NCI-H187 (cell line): ENCODE measurements at places on chromosomes 5 and 9.
A peak's percentile ranks its signal among the peaks of the same experiment; 100 is the strongest.

- DNase-seq = no peak
These were observed 39.0 kb upstream of the LHX2 start for GRCh38 chr9:123972618-123973017.

DNA sequence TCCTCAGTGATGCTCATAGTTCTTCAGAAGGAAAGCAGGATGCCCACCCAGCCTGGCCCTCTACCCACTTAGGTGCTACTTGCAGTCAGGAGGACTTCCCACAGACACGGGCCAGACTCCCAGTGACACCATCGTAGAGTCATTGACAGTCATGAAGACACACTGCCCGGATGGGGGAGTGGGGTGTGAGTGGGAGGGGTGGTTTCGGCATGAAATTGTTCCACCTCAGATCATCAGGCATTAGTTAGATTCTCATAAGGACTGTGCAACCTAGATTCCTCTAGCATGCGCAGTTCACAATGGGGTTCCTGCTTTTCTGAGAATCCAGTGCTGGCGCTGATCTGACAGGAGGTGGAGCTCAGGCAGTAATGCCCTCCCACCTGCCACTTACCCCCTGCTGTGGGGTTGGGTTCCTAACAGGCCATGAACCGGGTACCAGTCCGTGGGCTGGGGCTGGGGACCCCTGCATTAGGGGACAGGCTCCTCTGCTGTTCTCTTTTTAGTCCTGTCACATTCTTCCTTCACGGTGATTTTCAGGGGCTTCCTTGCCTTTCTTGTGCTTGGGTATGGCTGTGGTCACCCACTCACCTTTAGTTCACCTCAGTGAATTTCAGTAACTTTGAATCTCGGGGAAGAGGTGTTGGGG, 88.2 kb upstream of the ANKRD55 start:
- no peak for DNase-seq

GRCh38 chr9:17063535-17064135, 71.2 kb upstream of the CNTLN start:
- no peak for DNase-seq

- DNase-seq = peak; percentile 83
These were observed 642.4 kb upstream of the C9orf72 start for GRCh38 chr9:28215536-28216299.

- DNase-seq = no peak
These were observed 125.3 kb downstream of the TMEM174 start for GRCh38 chr5:73298251-73298771.

GRCh38 chr5:127186657-127187056, 103.9 kb upstream of the MEGF10 start:
- no peak for DNase-seq

GRCh38 chr5:159883522-159883950, 32.7 kb upstream of the ADRA1B start:
- DNase-seq = no peak

GRCh38 chr9:18297056-18297841, 176.7 kb upstream of the ADAMTSL1 start:
- DNase-seq = no peak

GRCh38 chr9:136910197-136910900, 24.0 kb downstream of the TRAF2 start:
- DNase-seq = no peak

DNA sequence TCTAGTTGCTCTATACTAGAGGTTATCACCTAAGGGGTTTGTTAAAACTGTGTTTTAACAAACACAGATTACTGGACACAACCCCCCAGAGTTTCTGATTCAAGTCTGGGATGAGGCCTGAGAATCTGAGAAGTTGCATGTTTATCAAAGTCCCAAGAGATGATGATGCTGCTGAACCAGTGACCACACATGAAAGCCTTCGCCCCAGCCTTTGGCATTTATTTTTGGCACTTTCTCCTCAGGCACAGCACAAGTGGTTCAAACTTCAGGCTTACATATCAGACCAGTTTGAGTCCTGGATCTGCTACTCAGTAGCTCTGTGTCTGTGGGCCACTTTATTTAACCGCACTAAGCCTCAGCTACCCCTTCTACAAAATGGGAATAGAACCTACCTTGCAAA, 407.2 kb upstream of the PIK3R1 start:
- DNase-seq = no peak

DNA sequence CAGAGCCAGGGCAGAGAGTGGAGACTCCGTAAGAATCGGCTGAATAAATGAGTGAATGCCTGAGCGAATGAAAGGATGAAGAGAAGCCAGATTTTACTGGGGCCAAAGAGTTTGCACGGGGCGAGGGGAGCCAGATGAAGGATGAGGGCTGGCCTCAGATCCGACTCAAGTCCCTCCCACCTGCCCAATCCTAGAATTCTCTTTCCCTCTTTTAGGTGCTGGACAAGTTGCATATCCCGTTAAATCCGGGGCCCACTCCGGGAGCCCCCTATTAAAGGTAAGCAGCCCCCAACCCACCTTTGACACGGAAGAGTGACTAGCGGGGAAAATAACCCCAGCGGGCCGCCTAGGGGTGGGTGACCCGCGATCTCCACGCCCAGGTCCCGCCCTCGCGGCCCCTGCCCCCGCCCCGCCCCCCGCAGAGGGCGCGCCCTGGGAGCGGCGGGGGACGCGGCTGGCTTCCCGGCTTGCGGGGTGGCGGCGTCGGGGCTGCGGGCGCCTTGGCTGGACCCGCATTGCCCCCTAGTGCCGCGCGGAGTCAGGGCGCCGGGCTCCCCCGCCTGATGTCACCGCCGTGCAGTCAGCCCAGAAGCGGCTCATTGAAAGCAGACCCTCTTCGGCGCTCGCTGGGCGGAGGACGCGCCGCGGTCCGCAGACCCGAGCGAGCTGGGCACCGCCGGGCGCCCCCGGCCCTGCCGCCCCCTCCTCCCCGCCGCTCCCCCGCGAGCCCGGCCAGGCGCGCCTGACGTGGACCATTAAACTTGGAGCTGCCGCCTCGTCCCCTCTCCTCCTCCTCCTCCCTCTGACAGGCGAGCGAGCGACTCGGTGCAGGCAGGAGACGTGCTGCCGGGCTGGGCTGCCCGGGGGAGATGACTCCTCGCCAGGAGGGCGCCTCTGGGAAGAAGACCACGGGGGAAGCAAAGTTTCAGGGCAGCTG, at the start of gene ADRA1B:
Gene ADRA1B, plus strand, starts transcription at position 579 of the 937 bp plus-strand sequence. CDS start 424 bp downstream, outside the sequence.
- DNase-seq = no peak

- no peak for DNase-seq
These were observed 57.9 kb downstream of the DOCK8 start for GRCh38 chr9:272251-273213.

GRCh38 chr5:127619908-127620479, 28.9 kb upstream of the CTXN3 start:
- DNase-seq = no peak

- DNase-seq = no peak
These were observed 415.0 kb downstream of the ARHGEF28 start for GRCh38 chr5:74040811-74041491.

- DNase-seq = no peak
These were observed 126.1 kb upstream of the STC2 start for GRCh38 chr5:173454361-173454735.

- no peak for DNase-seq
These were observed 46.6 kb downstream of the RAB3C start for GRCh38 chr5:58629271-58630159.

DNA sequence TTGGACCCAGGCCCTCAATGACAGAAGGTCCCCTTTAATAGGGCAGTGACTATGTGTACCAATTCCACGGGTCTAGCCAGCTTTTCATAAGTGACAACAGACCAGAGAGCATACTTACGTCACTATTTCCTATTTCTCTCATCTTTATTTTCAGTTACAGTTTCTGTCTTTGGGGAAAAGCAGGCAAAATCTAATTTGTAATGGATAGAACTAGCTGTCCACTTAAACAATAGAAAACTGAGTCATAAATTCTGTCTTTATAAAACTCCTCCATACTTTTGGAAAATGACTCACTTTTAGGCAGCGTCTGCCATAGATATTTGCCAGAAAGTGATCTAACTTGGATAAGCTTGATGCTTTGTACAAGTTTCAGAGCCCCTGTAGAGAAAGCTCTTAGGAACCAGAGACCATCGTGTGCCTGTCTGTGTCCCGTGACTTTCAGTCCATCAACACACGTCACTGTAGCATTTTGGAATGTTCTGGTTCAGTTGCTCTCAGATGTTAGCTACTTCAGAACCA, 101.9 kb downstream of the F2RL2 start:
- DNase-seq = no peak

GRCh38 chr9:23774266-23774665, 51.8 kb downstream of the ELAVL2 start:
- no peak for DNase-seq

- DNase-seq = no peak
These were observed 68.5 kb downstream of the RICTOR start for GRCh38 chr5:39005566-39006232.

DNA sequence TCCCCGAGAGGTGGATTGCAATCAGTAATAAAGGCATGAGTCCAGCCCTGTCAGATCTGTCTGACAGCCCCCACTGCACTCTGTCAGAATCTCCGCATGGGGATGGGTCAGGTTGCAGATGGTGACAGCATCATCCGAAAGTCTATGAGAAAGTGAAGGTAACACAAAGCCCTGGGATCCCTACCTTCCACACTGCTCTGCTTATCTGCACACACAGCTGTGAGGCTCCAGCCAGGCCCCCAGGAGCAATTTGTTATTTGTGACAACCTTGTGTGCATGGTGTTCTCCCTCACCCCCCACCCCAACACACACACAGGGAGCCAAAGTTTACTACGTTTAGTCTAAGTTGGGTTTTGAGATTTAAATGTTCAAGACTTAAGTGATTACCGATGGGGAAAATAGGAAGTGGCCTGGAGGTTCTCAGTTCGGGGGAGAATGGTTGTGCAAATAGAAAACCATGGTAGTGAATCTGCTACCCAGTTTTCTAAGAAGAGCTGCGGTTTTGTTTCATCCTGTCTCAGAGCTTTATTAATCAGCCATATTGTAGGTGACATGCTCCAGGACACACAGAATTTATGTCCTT, 92.7 kb downstream of the SV2C start:
- DNase-seq = no peak

DNA sequence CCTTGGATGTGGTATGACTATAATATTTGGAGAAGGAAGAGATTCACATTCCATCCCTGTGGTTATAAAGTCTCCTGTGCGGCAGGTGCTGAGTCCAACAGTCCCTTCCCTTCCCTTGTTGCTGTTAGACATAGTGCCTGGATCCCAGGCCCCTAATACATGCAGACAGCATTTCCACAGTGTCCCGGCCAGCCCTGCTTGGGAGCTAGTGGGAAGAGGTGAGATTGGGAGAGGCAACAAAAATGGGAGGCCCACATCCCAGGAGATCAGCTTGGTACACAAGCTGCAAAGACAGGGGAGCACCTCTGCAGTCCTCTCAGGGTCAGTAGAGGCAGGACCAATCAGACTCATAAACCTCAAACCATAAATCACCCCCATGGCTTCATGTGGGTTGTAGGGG, 3.3 kb upstream of the NEURL1B start:
- no peak for DNase-seq

GRCh38 chr9:26888271-26888670, 4.3 kb downstream of the CAAP1 start:
- DNase-seq = no peak

DNA sequence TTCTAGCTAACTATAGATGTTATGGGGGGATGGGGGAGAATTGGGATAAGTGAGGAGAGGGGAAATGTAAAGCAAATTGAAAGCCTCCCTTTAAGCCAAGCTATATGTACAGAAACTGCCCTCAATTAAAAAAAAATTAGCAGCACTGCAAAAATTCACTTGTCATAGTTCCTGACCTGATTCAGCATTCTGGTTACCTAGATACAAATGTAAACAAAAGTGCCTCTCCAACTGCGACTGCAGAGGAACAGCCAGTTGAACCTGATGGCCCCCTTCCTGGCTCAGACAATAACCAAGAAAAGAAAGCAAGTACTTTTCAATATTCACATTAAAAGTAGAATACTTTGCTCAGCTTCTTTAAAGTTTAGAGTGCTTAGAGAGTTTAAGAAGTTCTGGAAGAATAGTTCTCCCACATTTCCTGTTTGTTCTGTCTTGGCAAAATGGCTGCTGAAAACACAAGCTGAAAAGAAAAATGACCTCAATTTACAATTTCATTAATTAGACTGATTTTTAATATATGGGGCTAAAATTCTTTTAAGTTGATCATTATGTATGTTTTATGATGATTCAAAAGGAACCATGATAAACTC, 1.5 kb downstream of the FAM81B start:
- no peak for DNase-seq

GRCh38 chr5:7415123-7415522, 19.2 kb downstream of the ADCY2 start:
- DNase-seq = no peak

DNA sequence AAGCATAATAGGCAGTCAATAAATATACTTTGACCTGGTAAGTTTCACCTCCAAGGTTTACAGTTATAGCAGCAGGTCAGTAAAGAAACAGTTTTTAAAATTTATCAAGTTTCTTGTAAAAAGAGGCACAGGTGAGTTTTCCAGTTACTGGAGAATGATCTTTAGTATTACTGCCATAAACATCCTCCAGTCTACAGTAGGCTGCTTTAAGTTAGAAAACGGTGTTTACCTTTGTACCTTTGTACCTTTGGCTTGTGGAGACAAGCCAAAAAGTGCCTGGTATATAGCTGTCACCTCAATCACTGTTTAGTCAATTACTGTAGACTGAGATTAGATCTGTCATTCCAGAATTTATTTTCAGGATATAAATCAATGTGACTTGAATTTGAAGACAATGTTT, 42.7 kb upstream of the SRFBP1 start:
- no peak for DNase-seq

GRCh38 chr9:125564631-125565030, 142.4 kb downstream of the MAPKAP1 start:
- no peak for DNase-seq

DNA sequence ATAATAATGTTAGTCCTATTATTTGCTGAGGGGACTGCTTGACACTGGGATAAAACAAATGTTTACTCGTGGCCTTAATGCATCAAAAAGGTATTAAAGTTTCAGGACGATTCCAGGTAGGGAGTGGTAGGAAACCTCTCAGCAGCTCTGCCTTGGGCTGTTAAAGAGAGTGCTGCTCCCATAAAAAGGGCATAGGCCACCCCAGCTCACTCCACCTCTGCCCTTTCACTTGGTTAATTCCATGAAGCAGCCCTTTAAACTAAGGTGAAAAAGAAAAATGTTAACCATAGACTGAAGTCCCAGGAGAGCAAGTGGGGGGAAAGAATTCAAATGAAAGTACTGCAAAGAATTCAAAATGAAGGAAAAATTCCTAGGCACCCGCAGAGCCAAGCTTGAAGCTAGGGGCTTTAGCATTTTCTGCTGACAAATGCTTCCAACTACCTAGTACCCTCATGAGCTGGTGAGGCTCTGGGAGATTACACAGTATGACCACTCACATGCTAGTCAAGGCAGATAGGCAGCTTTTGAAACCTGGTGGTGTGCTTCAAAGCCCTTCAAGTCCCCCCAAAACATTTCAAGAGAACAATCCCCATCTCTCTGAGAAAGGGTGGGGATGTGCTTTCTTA, 8.5 kb downstream of the KLF9 start:
- DNase-seq = no peak

GRCh38 chr5:143807401-143807800, 4.6 kb upstream of the HMHB1 start:
- no peak for DNase-seq

- DNase-seq = no peak
These were observed 52.0 kb downstream of the SLC22A5 start for GRCh38 chr5:132421462-132421861.
